Fibroblast of skin of left biceps (primary cell): ENCODE measurements at places on chromosomes 6 and 20.

GRCh38 chr20:57837208-57838035 is 127.6 kb upstream of the PMEPA1 start:
- DNase-seq, result no peak

- DNase-seq, result no peak
Measured at GRCh38 chr20:44601801-44602204, 19.4 kb downstream of the PKIG start.

GRCh38 chr6:11324453-11325015 is 92.1 kb upstream of the NEDD9 start:
- no peak for DNase-seq

- no peak for DNase-seq
Measured at GRCh38 chr6:166770216-166771116, 143.4 kb upstream of the RPS6KA2 start.

GRCh38 chr6:3316331-3316730 is 57.6 kb downstream of the PSMG4 start:
- DNase-seq, result no peak

- no peak for DNase-seq
Measured at GRCh38 chr6:80637312-80637711, 530.8 kb downstream of the BCKDHB start.

- no peak for DNase-seq
Measured at GRCh38 chr6:139920776-139921100, 546.3 kb upstream of the CITED2 start.

DNA sequence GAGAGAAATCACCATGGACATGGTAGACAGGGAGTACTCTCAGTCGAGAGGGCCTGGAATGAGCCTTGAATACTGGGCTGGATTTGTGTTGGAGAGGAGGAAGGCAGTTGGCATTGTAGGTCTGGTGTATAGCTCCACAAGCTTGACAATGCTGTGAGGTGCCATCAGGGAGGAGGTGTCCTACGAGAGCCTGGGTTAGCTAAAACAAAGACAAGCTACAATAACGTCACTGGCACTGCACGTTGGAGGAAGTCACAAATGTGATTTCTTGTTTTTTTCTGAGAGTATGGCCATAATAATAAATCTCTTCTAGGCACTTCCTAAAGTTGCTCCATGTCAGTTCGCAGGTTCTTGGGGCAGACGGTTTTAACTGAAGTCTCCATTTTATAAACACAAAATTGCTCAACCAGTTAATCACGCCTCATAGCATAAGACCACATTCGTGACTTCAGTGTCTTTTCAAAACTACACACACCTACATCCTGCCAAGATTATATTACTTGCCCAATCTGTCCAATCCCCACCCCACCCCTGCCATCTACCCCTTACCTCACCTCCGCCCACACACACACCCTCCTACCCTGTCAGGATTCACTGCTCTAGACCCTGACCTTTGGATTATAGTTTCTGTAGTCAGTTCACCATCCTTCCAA is 4.4 kb upstream of the HLA-DMB start:
- DNase-seq, result no peak

DNA sequence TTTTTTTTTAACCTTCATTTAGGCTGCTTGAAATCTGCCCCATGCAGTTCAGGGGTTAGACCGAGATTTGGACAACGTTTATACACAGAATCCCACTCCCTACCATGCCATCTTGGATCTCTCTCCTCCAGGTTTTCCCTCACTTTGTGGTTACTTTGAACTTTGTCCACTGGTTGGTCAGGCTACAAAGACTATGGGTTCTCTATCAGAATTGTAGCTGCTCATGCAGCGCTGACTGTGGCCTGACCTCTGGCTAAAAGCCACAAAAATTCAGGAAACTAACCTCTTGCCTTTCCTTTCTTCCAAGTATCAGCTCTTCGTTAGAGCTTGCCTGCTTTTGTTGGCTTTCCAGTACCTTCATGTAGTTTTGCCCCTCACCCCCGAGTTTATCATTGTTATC is 44.9 kb upstream of the KCNG1 start:
- DNase-seq, result no peak

DNA sequence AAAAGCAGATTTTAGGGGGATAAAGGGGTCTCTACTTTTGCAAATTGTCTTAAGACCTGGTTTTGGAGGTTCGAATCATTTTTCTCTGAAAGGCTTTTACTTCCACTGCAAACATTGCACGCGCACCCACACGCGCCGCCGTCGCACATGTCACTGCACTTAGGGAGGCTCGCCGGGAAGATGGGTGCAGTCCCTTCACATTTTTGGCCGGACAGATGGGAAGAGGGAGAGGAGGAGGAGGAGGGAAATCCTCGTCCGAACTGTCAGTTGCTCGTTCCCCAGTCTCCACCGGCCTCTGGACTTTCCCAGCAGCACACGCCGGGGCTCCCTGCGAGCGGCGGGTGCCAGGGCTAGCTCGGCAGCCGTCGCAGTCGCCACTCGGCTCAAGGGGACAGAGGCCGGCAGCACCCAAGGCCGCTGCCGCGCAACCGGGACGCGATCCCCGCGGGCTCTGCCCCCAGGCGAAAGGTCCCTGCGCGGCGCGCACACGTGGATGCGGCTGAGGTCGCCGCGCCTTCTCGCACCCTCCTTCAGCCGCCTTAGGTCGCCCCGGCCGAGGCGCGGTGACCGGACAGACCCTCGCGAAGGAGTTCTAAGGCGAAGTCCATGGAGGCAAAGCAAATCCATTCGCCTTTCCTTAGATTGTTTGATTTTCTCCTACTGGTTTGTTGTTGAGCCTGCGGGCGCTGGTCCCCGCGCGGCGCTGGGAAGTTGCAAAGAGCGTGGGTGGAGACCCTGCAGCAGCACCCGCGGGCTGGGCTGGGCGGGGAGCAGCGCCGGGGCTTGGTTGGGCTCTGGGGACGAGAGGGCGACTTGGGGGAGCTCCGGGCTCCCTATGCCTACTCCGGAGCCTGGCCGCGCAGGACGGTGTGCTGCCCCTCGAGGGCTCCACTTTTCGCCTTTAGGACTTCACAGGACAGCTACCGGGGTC is 1.2 kb downstream of the MYB start:
- no peak for DNase-seq

DNA sequence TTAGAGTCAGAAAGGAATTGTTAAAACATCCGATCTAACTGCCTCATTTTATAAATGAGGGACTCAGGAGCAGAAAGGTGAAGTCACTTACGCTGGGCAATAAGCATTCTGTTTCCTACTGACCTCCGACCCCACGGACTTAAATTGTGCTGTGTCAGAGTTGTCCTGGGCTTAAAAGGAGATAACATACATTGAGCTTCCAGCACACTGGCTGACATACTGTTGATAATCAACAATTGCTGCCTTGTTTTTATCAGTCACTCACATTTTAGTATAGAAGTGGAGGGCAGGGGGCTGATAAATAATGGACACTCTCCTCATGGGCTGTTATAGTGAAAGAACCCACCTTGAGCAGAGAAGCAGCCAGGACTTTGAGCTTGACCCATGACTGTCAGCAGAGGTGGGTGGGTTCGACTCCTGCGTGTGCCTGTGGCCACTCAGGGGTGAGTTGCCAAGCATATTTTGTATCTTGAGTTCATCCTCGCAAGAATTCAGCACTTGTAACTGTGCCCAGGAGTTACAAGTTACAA is 166.5 kb upstream of the JARID2 start:
- no peak for DNase-seq

- DNase-seq, result no peak
Measured at GRCh38 chr6:32224696-32225095, 829 bp upstream of the NOTCH4 start.

GRCh38 chr6:163296835-163297519 is 117.5 kb upstream of the QKI start:
- DNase-seq, result no peak

- DNase-seq, result no peak
Measured at GRCh38 chr6:15304337-15305042, 58.6 kb downstream of the JARID2 start.
